Right lobe of liver (tissue), 6 donors: ENCODE measurements at places on chromosomes 4 and X.

DNA sequence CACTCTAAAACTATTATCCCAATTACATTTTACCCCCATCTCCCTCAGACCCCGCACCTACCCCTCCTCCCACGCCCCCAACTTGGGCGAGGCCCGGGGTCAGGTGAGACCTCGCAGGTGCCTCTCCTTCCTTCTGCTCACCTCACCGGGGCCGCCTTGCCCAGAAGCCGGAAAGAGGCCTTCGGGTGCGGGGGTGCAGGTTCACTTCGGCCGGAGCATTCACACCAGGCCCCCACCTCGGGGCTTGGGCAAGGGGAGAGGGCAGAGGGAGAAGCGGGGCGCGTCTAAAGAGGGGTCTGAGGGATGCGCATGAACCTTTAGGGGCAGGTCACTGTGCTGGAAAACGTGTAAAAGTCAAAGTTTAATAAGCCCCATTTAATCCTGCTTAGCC lies 427 bp downstream of the ZNF182 start:
- no peak for DNase-seq
- H3K27ac ChIP-seq, result peak overlapping the region; percentile 68
- no peaks in the 10 kb centered on the region for H3K27me3 ChIP-seq
- H3K36me3 ChIP-seq, result no peaks in the 10 kb centered on the region
- peak overlapping the region; percentile 55 for H3K4me3 ChIP-seq

- H3K27me3 ChIP-seq, result no peaks in the 10 kb centered on the region
- H3K36me3 ChIP-seq, result no peaks in the 10 kb centered on the region
- peak; percentile 64 for DNase-seq
- H3K4me3 ChIP-seq, result peak overlapping the region; percentile 44
- H3K4me1 ChIP-seq, result no peaks in the 10 kb centered on the region
Measured at GRCh38 chr4:76689145-76689817, 208.7 kb downstream of the SOWAHB start.

DNA sequence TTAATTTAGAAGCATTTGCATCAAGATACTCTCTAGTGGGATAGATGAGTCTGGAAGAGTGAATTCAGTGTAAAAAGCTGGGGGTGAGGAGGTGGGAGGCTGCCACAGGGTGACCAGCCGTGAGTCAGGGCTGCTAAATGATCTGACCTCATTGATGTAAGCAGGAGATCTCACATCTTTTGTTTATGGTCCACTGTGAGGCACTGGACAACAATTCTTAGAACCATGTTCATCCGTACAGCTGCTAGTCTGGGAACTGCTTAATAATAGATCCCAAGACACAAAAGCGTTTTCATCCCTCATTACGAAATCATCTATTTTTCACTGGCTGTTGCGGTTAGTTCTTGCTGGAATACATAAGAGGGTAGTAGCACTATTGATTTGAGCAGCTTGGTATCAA lies 14.1 kb downstream of the KLF3 start:
- H3K27ac ChIP-seq, result no peak overlapping the region
- H3K4me1 ChIP-seq, result peaks cover 60% of the 10 kb centered on the region
- H3K36me3 ChIP-seq, result peaks cover 32% of the 10 kb centered on the region

- H3K27me3 ChIP-seq, result no peaks in the 10 kb centered on the region
- H3K4me1 ChIP-seq, result no peaks in the 10 kb centered on the region
- no peaks in the 10 kb centered on the region for H3K36me3 ChIP-seq
- H3K4me3 ChIP-seq, result peak overlapping the region; percentile 10
- no peak for DNase-seq
- peak overlapping the region; percentile 17 for H3K27ac ChIP-seq
Measured at GRCh38 chr4:68891678-68892077, 59.9 kb downstream of the UGT2A3 start.

GRCh38 chrX:105006103-105006502 lies 214.4 kb downstream of the TEX13A start:
- H3K4me1 ChIP-seq, result no peaks in the 10 kb centered on the region
- H3K27ac ChIP-seq, result no peak overlapping the region
- no peaks in the 10 kb centered on the region for H3K27me3 ChIP-seq
- H3K36me3 ChIP-seq, result no peaks in the 10 kb centered on the region
- no peak for DNase-seq

- H3K27ac ChIP-seq, result peak overlapping the region; percentile 31
- DNase-seq, result no peak
- no peaks in the 10 kb centered on the region for H3K36me3 ChIP-seq
- no peaks in the 10 kb centered on the region for H3K27me3 ChIP-seq
Measured at GRCh38 chr4:139764686-139765310, 99.2 kb downstream of the MGST2 start.

DNA sequence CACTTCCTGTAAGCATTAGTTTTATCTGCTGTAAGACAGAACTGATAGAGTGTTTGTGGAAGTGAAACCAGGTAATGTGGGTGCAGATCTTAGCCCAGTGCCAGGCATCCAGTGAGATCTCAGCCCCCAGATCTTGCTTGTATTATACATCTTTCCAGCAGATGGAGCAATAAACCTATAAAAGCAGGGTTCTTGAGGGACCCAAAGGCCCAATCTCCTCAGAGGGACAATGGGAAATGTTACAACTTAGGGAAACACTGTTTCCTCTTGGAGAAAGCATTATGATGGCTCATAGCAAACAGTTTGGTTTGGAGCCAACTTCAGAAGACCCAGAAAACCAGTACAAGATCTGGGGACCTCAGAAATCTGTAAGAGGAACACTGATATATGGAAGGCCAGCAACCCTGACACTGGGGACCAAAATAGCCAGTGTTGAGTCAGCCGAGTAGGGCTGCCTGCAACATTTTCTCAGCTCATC lies 206.3 kb downstream of the SLC7A11 start:
- no peaks in the 10 kb centered on the region for H3K36me3 ChIP-seq
- H3K27me3 ChIP-seq, result no peaks in the 10 kb centered on the region
- no peak for DNase-seq
- no peak overlapping the region for H3K27ac ChIP-seq
- H3K4me3 ChIP-seq, result no peak overlapping the region

- peak; percentile 19 for DNase-seq
- no peak overlapping the region for H3K4me3 ChIP-seq
- H3K36me3 ChIP-seq, result no peaks in the 10 kb centered on the region
- H3K4me1 ChIP-seq, result no peaks in the 10 kb centered on the region
Measured at GRCh38 chrX:154471839-154472684, 7.0 kb downstream of the LAGE3 start.

GRCh38 chr4:6776920-6777635 lies 5.4 kb upstream of the KIAA0232 start:
- no peaks in the 10 kb centered on the region for H3K36me3 ChIP-seq
- H3K4me3 ChIP-seq, result no peak overlapping the region
- DNase-seq, result no peak
- H3K4me1 ChIP-seq, result peaks cover 37% of the 10 kb centered on the region
- no peaks in the 10 kb centered on the region for H3K27me3 ChIP-seq

DNA sequence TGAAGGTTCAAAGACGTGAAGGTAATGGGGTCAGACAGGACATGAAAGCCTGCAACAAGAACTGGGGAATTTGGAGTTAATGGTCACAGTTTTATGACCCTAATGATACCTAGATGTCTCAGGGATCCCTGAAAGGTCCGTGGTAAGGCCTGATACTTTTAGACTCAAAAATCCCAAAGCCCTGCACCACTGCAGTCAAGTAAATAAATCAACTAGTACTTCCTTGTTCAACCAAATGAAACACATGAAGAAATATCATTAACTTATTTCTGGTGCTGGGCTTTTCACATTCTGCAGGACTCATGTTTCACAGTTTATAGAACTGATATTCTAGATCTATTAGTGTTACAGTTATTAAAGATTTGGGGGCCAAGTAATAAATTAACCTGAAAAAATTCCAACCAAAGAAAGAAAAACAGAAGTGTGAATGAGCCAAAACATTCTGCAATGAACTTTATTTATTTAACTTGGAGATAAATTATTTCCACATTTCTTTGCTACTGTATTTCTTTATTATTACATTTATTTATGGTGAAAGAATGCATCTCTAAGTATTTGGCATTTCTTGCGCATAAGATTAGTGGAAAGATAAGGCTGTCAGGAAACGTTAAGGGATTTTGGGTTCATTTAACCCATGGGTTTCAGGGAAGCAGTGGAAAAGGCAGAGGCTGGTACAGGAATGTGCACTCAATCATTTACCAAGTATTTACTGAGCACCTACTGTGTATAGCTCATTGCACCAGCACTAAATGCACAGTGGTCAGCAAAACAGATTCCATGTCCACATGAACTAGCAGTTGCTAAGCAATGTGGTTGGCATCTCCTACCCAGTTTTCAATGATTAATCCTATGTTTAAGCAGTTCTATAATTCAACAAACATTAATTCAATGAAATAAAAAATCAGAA lies 8.7 kb downstream of the WDFY3 start:
- no peak overlapping the region for H3K4me3 ChIP-seq
- H3K4me1 ChIP-seq, result no peaks in the 10 kb centered on the region
- no peak overlapping the region for H3K27ac ChIP-seq
- no peak for DNase-seq

- H3K4me1 ChIP-seq, result no peaks in the 10 kb centered on the region
- no peak overlapping the region for H3K4me3 ChIP-seq
- no peak overlapping the region for H3K27ac ChIP-seq
- DNase-seq, result no peak
- no peaks in the 10 kb centered on the region for H3K27me3 ChIP-seq
Measured at GRCh38 chr4:120056246-120056645, 10.4 kb downstream of the MAD2L1 start.

DNA sequence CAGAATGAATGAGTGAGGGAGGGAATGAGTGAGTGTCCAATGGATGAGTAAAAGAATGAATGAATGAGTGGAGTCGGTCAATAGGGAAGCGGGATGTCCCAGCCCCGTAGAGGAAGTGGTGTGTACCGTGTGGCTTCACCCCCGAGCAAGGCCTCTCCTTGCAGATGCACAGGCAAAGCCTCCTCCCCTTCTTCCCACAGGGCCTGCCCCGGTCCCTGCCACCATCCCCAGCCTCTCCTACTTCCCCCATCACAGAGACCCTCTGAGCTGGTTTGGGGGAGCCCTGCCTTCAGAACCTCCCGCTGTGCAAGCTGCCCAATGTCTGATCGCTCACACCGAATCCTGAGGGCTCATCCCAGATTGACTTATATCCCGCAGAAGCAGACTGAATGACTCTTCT lies 13.6 kb downstream of the HTRA3 start:
- DNase-seq, result peak; percentile 31
- H3K4me3 ChIP-seq, result no peak overlapping the region
- H3K4me1 ChIP-seq, result no peaks in the 10 kb centered on the region
- no peak overlapping the region for H3K27ac ChIP-seq
- H3K36me3 ChIP-seq, result no peaks in the 10 kb centered on the region

DNA sequence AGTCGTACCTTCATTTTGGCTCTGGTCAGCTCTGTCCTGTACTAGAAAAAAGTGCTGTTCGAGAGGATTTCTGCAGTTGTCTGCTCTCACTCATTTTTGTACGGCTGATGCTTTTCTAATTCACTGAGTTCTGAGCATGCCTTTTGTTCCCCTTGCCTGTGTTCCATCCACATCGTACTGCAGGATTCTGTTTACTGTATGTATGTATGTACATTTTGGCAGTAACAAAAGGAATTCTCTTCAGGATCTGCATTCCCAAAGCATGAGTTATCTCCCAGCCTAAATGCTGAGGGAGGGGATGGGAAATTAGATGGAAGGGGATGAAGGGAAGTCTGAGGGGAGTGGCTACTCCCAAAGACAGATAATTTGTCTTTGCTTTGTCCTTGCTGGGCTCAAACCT lies 87.6 kb downstream of the GBA3 start:
- DNase-seq, result no peak
- no peak overlapping the region for H3K4me3 ChIP-seq
- no peaks in the 10 kb centered on the region for H3K4me1 ChIP-seq

DNA sequence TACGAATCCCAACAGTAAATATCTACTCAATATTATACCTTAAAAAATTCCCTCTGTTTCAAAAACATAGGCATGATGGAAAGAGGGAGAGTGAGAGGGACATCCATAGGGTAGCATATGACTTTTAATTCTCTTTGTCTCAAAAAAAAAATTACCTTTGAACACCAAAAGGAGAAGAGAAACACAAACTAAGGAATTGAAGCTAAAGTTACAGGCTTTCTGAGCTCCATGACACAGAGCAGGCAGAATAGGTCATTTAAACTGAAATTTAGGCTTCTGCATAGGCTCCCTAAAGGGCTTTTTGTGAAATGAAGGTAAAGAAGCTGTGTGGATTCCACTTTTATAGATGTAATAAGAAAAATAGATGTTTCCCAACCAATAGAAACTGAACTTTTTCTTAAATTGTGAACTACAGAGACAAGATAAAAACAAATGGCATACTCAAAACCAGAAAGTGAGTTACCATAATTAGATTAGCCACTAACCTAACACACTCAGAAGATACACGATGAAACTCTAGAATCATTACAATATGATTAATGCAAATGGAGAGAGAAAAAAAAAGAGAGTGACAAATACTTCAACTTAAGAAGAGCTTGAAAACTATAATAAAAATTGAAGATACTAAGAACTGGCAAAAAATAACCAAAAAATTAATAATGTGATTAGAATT lies 584.6 kb downstream of the GABRG1 start:
- H3K27ac ChIP-seq, result no peak overlapping the region
- H3K27me3 ChIP-seq, result no peaks in the 10 kb centered on the region
- DNase-seq, result no peak

GRCh38 chrX:9693307-9694001 lies 72.2 kb downstream of the GPR143 start:
- H3K27ac ChIP-seq, result no peak overlapping the region
- DNase-seq, result no peak
- H3K4me3 ChIP-seq, result no peak overlapping the region
- no peaks in the 10 kb centered on the region for H3K27me3 ChIP-seq
- no peaks in the 10 kb centered on the region for H3K36me3 ChIP-seq

DNA sequence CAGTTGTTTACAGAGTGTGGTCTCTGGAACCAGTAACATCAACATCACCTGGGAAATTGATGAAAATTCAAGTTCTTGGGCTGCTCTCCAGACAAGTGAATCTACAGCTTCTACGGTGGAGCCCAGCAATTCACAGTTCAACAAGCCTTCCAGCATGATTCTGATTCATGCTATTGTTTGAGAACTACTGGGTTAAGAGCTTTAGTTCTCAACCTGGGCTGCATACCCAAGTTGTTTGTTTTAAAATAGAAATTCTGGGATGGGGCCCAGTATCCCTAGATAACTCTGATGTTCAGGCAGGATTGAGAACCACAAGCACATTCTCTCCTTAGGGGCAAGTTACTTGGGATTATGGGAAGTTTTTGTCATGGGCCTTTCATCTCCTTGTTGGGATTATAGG lies 37.9 kb upstream of the PGK1 start:
- H3K4me3 ChIP-seq, result no peak overlapping the region
- no peaks in the 10 kb centered on the region for H3K27me3 ChIP-seq
- no peaks in the 10 kb centered on the region for H3K36me3 ChIP-seq
- H3K27ac ChIP-seq, result no peak overlapping the region
- no peaks in the 10 kb centered on the region for H3K4me1 ChIP-seq

- no peak for DNase-seq
- H3K4me1 ChIP-seq, result no peaks in the 10 kb centered on the region
- no peaks in the 10 kb centered on the region for H3K36me3 ChIP-seq
- no peak overlapping the region for H3K4me3 ChIP-seq
- H3K27me3 ChIP-seq, result no peaks in the 10 kb centered on the region
- H3K27ac ChIP-seq, result no peak overlapping the region
Measured at GRCh38 chr4:82791179-82791578, 7.4 kb downstream of the SCD5 start.
